ENCODE measurements at places on chromosomes 1 and 21.

DNA sequence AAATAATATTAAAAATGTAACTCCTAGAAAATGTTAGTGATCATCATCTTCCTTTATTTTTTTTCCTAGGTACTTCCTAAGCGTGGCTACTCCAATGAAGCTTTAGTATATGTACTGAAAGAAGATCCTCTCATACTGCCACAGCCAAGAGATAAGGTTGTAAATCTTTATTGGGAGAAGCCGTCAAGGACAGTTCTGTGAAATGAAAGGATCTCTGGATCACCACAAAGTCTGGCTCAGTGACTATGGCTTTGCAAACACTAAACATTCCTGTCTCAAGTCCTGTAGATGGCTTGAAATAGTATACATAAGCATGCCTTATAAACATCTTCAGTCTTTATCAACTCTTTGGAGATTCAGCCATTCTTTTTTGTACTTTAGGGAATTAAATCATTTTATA is 61.2 kb upstream of the DPH5 start:
- DNase-seq = no peak

- no peak for DNase-seq
Observed at GRCh38 chr1:204384636-204385352, 25.1 kb upstream of the PLEKHA6 start.

GRCh38 chr1:30842697-30843354 is 65.7 kb downstream of the SDC3 start:
- no peak for DNase-seq

GRCh38 chr1:232417636-232418248 is 212.2 kb downstream of the SIPA1L2 start:
- DNase-seq = no peak

DNA sequence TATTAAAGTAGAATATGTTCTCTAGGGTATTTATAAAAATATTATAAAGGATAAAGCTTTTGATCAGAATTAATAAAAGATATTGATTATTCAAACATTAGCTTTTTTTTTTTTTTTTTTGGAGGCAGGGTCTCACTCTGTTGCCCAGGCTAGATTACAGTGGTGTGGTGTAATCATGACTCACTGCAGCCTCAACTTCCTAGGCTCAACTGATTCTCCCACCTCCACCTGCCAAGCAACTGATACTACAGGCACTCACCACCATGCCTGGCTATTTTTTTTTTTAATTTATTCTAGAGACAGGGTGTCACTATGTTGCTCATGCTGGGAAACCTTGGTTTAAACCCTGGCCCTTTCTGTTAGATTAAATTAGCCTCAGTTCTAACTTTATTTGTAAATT is 188.3 kb downstream of the CLEC20A start:
- DNase-seq = no peak

DNA sequence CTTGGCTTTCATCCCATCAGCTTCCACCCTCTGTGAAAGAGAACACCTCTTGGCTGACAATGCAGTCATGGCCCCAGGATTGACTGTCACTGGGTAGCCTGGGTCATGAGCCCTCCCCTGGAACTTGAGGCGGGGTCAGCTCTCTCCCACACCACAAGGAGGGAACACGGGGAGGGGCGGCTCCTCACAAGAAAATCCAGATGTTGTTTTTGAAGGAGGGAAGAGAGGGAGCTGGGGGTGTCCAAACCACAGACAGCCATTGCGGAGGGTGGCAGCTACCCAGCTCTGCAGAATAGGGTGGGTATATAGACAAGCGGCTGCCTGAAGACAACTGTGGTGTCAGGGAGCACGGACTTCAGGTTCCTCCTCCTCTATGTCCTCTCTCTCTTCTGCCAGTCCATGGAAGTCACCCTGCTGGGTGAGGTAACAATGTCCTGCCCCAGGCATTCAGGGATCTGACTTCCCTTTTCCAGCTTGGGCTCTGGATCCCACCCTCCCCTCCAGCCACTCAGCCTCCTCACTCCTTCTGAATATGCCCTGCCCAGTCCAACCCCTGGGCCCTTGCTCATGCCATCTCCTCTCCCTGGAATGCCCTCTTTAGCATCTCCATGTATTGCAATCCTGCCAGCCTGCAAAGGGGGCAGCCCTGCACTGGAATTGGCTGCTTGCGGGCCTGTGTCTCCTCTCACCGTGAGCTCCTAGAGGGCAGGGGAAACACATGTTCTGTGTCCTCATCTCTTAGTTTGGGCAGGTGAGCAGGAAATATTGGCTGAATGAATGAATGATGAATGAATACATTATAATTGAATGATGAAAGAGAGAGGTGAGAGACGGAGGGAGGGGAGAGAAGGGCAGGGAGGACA is 60.9 kb upstream of the RUNX3 start:
- no peak for DNase-seq

DNA sequence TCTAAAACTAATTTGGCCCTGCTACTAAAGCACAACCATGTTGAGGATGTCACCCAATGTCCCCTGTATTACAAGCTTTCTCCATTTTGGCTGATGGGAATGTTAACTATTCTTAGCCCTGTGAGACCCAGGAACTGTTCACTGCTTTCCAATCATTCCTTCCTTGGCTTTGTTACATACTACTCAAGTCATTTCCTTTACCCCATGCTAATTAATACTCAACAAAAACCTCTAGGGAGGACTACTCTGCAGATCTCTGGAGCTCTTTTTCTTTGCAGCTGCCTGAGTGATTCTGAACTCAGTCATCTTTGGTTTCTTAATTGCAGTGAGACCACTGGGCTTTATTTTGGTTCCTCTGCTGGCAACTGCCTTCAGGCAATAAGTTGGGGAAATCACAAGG is 23.3 kb upstream of the RPE65 start:
- no peak for DNase-seq

- DNase-seq = no peak
Observed at GRCh38 chr1:198577444-198577843, 37.0 kb upstream of the ATP6V1G3 start.

GRCh38 chr1:34331020-34331926 is 154.6 kb downstream of the C1orf94 start:
- DNase-seq = no peak

DNA sequence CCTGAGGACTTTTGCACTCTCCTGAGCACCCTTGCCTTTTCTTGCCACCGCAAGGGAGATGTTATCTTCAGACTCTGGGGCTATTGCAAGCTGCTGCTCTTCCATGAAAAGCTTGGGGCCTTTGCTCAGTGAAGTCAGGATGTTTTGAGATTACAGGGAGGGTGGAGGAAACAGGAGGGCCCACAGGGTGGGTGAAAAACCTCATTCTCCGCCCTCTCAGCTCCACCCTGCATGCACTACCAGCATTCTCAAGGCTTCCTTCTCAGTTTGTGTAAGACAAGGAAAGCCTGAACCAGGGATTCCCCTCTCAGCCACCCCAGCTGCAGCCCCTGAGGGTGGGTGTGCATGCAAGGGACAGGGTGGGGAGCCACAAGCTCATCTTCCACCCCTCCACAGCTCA is 25.8 kb upstream of the ZNF648 start:
- DNase-seq = no peak

- no peak for DNase-seq
Observed at GRCh38 chr1:218349348-218350034, 4.4 kb downstream of the TGFB2 start.

- no peak for DNase-seq
Observed at GRCh38 chr21:39774227-39774626, 29.2 kb downstream of the IGSF5 start.

DNA sequence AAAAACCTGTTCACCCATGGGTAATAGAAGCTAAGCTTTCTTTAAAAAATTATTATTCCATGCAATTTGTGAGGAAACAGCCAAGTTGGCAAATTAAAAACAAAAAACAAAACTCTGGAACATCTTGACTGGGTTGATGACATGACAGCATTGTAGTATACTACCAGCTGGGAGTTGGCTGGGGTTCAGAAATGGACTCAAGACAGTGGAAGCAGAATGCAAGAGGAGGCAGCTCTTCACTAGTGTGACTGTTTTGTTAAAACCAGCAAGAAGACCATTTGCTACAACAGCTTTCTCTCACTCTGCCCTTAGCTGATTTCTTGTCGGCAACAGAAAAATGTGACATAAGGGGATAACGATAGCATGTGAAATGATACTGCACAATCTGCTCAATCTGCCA is 1298.9 kb upstream of the ADGRL4 start:
- no peak for DNase-seq

DNA sequence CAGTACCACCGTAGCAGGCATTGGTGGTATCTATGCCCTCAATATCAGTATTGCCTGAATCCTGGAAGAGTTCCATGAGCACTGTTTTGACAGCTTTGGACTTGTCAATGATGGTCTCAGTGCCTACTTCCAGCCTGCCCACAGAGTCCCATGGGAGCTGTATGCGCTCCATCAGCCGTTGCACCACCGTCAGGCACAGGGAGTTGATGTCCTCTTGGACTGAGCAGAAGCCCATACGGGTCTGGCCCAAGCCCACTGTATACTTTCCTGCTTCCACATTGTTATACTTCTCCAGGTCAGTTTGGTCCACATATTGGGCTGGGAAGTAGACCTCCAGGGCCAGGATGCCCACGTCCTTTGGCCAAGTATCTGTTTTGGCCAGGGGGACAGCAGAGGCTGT is 4.5 kb downstream of the HMGCS2 start:
- no peak for DNase-seq

DNA sequence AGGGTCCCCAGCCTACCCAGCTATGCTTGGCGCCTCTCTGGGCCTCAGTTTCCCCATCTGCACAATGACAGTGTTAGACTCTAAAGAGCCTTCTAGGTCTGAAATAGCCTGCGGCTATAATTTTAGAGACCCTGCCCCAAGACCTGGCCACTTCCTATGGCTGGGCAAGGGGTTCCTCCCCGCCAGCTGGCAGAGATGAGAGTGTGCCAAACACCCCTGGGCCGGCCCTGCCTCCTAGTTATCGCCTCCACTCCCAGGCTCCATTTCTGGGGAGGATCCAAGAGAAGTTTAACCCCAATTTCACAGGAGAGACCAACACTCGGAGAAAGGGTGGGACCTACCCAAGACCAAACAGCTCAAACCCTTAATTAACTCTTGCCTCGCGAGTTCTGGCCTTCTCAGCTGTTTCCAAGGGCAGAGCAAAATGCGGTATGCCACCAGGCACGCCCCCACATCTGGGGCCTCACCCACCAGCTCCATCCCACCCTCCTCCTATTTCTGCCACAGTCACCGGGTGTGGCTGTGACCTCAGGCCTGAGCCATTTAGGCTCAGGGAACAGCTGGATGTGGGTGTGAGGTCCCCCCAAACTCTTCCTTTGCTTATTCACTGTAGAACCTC is 35.7 kb downstream of the TTC39A start:
- no peak for DNase-seq

- no peak for DNase-seq
Observed at GRCh38 chr1:150545486-150546032, 3.6 kb upstream of the ADAMTSL4 start.
